Left lobe of liver (tissue), 2 donors: ENCODE measurements at places on chromosomes 5 and 9.

DNA sequence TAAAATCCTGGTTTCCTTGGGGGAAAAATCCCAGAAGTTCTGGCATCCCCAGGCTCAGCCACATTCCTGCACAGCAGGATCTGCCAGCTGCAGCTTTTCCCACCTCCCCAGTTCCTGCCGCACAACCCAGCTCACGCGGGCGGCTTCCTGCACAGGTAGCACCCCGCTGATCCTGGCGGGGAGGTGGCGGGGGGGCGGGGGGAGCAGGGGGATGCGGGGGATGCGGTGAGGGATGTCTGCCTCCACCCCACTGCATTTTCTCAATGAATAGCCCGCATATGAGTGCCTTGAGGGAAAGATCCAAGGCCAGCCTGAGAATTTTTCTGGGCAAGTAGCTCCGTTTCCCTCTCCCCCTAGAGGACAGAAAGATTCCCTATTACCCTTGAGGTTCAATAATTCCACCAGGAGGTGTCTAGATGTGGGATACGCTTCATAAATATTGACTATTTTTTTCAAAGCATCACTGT lies 21.1 kb downstream of the GFPT2 start:
- no peak for DNase-seq

DNA sequence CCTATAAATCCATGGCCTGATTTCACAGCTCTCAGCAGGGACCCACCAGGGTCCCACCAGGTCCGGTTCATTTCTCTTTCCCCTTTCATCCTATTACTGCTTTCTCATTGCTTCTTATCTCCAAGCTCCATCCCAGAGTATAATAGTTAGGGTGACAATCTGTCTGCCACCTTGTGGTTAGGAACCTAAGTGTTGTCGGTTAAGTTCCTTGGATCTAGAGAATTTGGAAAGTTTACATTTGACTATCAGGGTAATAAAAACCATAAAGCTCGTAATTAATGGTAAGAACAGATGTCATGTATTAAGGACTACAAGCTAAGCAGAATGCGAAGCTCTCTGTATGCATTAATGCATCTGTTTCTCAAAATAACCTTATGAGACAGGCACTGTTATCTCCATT lies 259.1 kb downstream of the SH3GL2 start:
- no peak for DNase-seq

GRCh38 chr9:23571414-23572104 lies 254.5 kb downstream of the ELAVL2 start:
- no peak for DNase-seq

GRCh38 chr5:156330141-156330870 lies 3.3 kb downstream of the SGCD start:
- DNase-seq: no peak

GRCh38 chr5:14685757-14686156 lies 21.2 kb downstream of the OTULIN start:
- no peak for DNase-seq

GRCh38 chr9:69173497-69173890 lies 583 bp upstream of the TJP2 start:
- no peak for DNase-seq

GRCh38 chr5:645421-645820 lies 33.3 kb downstream of the CEP72 start:
- DNase-seq: no peak

GRCh38 chr5:112276991-112277390 lies 142.1 kb downstream of the EPB41L4A start:
- DNase-seq: no peak

DNA sequence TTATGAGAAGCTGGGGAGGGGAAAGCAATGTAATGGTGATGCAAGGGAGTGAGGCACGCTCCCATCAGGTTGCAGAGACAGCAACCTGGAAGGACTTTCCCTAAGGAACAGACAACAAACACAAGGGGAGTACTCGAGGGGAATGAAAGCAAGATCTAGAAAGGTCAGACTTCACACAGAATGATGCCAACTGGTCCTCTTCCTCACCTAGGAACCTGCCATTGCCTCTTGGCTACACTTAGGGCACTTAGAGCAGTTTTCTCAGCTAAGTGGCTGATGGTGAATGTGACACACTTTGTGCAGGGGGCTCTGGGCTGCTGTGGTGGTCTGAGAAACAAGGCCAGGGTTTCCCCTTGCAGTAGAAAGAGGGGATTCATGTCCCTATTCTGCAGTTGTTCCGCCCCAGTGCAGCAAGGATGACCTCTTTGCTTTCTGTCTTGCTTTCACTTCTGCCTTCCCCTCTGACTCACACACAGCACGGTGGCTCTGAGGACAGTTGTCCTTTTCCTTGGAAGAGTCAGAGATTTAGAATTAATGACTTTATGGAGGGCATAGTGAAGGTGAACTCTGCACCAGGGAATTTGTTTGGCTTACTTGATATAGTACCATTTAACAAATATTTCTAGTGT lies 394.0 kb upstream of the KLF4 start:
- no peak for DNase-seq

DNA sequence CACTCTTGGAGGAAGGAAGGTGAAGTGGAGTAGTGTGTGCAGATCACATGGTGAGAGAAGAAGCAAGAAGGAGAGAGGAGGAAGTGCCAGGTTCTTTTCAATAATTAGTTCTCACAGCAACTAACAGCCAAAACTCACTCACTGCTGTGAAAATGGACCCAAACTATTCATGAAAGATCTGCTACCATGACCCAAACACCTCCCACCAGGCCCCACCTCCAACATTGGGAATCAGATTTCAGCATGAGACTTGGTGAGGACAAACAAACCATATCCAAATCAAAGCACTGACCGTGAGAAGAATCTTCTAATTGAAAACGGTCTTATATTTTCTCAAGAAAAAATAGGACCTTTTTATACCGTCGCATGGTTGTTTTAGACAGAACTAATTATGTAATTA lies 468.7 kb upstream of the TYRP1 start:
- no peak for DNase-seq

DNA sequence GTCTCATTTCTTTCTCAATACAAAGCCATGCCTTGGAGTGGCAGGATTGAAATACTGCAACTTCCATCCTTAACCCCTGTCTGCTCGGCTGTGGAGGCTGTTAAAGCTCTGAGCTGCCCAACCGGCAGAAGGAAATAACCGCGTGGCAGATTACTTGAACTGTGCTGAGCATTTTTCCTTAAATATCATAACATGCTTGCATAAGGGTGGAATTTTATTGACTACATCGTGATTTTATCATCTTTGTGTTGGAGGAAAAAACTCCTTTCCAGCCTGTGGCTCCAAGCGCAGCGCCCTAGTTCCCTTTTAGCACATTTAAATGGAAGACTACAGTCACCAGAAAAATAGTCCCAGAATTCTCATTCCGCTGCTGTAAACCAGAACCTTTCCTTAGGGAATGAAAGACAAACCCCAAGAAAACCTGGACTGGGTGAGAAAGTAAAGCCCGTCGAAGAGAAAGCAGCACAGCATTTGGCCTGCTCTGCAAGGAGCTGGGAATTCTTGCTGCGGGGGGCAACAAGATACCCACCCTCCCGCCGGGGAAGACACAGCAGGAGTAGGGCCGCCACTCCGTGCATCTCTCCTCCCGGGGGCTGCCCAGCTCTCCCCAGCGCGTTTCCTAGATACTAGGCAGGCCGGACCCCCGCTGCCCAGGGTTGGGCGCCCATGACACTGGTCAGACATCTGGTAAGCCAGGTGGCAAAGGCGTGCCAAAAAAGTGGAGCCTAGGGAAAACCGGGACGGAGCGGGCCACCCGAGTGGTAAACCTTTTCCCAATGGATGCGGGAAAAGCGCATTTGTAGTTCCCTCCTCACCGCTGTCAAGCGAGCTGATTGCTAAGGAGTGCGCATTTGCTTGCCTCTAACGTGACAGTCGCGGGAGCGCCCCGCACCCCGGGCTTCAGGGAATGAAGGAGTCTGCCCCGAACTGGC lies 1.3 kb downstream of the SHC3 start:
- no peak for DNase-seq

DNA sequence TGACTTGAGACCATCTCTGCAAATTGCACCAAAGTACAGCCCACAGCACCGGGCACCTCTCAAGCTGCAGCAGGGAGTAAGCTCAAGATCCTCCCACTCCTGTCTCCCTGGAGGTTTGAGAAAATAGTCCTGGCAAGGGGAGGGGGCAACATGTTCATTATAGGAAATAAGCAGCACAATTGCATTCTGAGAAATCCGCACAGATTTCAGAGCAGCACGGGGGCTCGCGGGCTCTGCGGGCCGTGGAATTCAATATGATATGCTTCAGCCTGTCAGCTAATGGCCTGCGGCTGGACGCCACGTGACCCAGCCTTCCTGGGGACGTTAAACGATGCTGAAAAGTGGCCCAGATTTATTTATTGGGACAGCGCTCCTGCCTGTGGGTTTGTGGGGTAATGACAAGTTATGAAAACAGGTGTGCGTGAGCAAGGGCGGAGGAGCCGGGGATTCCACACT lies 156.4 kb downstream of the DAB2IP start:
- DNase-seq: no peak

GRCh38 chr9:77988630-77989029 lies 43.0 kb downstream of the GNAQ start:
- no peak for DNase-seq

GRCh38 chr5:131323378-131323777 lies 59.5 kb downstream of the CDC42SE2 start:
- no peak for DNase-seq

DNA sequence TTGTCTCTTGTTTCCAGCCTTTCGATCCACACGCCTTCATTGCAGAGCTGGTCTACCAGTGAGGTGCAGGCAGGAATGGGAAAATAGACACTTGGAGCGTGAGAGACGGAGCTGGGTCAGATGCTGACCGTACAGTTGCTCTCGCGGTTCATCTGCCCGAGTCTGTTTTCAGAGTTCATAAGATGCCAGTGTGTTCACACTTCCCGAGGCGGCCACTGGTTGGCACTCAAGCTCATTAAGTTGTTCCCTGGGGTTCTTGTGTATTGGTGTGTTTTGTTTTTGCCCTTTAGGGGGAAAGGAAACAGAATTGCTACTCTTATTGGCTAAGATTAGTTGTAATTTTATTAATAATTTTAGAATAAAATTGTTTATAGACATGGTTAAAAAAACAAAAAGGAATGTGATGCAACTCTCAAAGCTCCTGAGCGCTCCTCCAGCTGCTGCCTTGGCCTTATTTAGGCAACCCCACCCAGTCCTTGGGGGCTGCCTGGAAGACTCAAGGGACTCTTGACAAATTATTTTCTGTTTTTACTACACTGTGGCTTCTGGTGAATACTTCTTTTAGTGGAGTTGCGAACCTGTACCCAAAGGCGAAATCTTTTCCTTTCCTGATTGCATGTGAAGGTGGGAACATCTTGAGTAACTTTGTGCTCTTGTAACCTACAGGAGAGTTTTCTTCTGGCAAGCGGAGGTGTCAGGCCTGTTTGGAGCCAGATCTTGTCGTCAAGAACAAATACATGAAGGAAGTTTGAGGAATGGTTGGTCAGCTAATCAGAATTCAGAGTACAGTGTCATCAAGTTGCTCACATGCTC lies 146.1 kb downstream of the MAST4 start:
- DNase-seq: no peak

- DNase-seq: no peak
Measured at GRCh38 chr5:54362434-54362833, 52.1 kb upstream of the ARL15 start.

DNA sequence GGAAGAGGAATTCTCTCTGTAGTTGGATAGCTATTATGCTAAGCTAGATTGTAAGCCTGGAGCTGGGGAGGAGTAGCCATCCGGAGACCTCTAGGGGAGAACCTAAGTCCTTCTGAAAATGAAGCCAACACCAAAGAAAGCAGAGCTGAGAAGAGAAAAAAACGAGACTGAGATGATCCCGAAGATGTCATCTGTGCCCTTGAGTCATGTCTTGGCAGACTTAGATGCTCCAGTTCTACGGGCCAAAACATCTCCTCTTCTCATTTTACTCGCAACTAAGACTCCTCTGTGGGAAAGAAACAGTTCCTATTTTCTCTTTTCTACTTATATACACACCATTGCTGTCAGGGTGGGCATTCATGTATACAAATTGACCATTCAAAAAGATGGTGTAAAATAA lies 34.3 kb upstream of the ADCY2 start:
- DNase-seq: no peak

DNA sequence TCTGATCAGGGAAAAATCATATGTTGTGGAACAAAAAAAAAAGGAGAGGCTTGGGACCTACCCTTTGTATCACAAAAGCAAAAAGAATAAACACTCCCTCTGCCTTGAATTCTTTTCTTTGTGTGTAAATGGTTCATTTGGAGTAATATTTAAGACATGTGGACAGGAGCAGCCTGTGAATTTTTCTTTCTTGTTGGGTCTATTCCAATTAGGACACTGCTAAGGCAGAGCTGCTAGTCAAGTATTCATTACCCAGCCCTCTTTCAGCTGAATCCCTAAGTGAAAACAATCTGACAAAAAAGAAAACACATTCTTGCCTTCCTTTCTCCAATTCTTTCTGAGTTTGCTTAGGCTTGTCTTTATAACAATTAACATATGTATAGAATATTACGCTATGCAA lies 330.0 kb downstream of the EBF1 start:
- no peak for DNase-seq

- DNase-seq: no peak
Measured at GRCh38 chr5:121987052-121987684, 25.4 kb downstream of the SRFBP1 start.

GRCh38 chr5:150763023-150763769 lies 4.4 kb upstream of the DCTN4 start:
- DNase-seq: peak; percentile 67

GRCh38 chr5:31798168-31798567 lies 159.2 kb downstream of the PDZD2 start:
- no peak for DNase-seq

- DNase-seq: no peak
Measured at GRCh38 chr5:57529864-57530263, 47.3 kb upstream of the ACTBL2 start.

- DNase-seq: no peak
Measured at GRCh38 chr9:113511856-113512761, 48.6 kb downstream of the RGS3 start.

GRCh38 chr9:14487547-14488185 lies 173.7 kb upstream of the NFIB start:
- no peak for DNase-seq

GRCh38 chr5:56299212-56299611 lies 66.1 kb upstream of the ANKRD55 start:
- DNase-seq: no peak

GRCh38 chr9:16236311-16236710 lies 634.2 kb downstream of the BNC2 start:
- no peak for DNase-seq
